ENCODE measurements at places on chromosomes 1 and 21.
A peak's percentile ranks its signal among the peaks of the same experiment; 100 is the strongest.

- no peak for DNase-seq
Measured at GRCh38 chr1:111920221-111921024, 69.0 kb downstream of the KCND3 start.

DNA sequence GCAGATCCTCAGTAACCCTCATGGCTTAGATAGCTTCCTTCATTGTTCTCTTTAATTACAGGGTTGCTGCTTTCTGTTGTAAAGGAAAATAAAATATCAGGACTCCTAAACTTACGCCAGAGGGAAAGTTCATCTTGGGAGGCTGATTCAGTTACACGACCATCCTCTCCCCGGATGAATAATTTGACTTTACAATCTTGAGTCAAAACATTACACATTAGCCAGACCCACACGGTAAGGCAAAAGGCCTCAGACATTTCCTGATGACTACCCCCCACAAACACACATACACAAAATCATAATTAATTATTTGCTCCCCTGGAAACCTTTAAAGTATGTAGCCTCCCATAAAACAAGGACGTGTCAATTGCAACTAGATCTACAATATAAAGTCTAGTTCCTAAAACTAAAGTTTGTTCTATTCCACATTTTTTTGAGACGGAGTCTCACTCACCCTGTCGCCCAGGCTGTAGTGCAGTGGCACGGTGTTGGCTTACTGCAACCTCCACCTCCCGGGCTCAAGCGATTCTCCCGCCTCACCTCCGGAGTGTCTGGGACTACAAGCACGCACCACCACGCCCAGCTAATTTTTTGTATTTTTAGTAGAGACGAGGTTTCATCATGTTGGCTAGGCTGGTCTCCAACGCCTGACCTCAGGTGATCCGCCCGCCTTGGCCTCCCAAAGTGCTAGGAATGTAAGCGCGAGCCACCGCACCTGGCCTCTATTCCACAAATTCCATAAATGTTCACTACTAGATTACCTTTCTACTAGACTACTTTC lies 830 bp upstream of the PRDX1 start:
- DNase-seq = no peak

DNA sequence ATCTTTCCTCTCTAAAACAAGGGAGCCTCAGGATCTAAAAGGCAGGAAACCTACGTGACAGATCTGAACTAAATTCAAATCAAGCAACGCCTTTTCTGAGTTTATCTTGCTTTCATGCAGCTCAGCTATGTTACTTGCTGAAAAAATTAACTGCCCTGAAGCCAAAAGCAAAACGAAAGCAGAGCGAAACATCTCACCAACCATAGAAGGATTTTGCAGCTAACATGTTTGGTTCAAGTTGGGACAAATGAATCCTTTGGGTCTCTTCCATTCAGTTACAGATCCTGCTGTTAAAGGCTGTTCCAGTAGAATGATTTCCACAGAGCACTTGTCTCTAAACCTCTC lies 482 bp downstream of the SLC2A5 start:
- no peak for DNase-seq

DNA sequence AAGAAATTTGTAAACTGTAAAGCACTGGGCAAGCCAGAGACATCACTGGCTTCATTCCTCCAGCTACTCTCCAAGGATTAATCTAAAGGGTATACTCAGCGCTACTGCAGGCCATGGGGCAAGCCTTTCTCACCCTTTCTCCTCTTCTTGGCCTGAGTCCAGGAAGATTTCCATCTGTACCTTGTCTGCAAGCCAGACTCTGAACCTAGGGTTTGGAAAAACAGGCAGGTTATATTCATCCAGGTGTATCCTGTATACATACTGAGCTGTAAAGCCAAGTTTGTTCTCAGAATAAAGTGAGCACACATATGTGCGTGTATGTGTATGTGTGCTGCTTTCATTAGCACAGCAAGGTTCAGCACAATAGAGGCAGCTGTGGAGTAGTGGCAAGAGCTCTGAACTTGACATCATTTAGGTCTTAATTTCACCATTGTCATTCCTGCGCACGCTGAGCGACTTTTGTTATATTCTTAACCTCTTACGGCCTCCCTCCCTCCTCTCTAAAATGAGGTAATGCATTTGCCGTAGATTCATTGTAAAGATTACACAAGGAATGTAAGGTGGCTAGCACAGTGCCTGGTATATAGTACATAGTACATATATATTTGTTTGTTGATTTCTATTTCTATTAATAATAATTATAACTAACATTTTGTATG lies 128.1 kb upstream of the JUN start:
- DNase-seq = no peak

DNA sequence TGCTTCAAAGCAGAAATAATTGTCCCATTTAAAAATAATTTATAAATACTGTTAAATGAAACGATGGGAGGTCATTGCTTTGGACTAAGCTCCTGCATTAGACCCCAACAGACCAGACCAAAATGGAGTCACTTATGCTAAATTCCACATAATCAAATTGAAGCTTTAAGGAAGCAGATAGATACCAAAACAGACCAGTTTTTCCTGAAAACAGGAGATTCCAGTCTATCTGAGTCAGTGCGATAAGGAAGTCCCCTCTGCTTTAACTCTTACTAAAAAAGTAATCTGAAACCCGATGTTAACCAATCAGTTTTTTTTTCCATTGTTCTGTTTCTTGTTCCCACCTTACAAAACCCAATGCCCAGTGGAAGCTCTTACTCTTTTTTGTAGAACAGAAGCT lies 16.2 kb upstream of the DNASE2B start:
- no peak for DNase-seq

GRCh38 chr1:90964444-90965035 lies 57.3 kb downstream of the ZNF644 start:
- no peak for DNase-seq

DNA sequence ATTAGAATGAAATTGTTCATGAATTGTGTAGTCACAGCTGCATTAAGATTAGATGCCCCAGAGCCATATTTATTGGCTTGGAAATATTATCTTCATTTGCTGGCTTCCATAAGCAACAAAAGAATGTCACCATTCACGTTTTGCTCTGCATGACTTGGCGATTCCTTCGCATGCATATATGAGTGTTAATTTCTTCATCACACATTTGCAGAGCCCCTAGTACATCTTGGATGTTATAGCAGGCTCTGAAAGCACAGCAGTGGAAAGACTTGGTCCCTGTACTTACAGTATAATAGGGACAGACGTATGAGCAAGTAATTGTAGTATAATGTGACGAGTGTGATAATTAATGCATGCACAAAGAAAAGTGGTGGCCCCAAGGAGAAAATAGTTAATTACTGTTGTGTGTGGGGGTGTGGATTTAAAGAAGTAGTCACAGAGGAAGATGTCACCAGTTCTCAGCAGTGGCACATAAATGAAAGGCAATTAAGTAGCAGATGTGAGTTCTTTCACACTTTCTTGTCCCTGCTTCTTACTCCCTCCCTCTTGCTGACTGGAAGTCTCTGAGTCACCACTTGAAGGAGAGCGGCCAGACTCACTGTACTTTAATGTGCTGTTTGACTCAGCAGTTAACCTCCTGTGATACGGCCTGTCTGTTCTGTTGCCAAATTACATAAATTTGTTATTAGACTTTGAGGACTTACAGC lies 21.0 kb downstream of the S100A10 start:
- DNase-seq = no peak

DNA sequence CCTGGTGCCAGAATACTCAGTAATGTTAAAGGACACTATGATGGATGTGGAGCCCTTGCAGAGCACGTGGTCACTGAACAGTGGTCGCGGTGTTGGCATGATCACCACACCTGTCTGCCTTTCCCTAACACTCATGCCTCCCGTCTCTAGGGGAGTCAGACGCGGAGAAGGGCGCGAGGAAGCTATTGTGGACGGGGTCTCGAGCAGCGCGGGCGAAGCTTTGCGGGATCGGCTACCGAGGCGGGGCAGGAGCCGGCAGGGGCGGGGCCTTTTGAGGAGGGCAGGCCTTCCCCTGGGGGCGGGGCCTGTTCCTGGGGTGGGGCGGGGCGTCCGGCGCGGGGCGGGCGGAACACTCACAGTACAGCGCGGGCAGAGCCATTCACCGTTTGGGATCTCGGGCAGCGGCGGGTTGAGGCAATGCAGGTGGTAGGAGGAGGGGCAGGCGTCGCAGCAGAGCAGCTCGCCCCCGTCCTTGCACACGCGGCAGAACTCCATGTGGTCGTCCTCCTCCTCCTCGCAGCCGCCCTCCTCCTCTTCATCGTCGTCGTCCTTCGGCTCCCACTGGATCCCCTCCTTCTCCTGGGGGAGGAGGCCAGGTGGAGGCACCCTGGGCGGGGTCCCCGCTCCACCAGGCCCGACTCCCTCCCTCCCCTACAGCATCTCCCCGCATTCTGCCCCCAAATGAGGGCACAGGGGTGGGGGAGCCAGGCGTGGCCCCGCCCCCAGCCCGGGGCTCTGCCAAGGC lies 31.5 kb downstream of the CHD5 start:
- DNase-seq = no peak

- no peak for DNase-seq
Measured at GRCh38 chr1:237799762-237800474, 90.8 kb downstream of the ZP4 start.

DNA sequence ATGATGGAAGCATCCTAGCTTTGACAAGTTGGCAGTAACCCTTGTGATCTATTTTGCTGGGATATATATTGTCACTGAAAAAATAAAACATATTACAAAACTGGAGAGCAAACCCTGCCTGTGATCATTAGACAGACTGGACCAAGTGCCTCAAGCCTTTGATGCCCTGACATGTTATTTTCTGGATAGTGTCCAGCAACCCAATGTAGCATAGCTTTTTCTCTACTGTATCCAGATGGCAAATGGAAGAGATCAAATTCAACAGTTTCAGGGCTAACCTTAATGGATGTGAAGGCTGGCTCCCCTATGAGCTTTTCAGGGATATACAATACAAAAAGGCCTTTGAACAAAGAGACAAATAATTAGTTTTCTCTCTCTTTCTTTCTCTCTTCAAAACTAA lies 25.1 kb downstream of the WARS2 start:
- DNase-seq = no peak

DNA sequence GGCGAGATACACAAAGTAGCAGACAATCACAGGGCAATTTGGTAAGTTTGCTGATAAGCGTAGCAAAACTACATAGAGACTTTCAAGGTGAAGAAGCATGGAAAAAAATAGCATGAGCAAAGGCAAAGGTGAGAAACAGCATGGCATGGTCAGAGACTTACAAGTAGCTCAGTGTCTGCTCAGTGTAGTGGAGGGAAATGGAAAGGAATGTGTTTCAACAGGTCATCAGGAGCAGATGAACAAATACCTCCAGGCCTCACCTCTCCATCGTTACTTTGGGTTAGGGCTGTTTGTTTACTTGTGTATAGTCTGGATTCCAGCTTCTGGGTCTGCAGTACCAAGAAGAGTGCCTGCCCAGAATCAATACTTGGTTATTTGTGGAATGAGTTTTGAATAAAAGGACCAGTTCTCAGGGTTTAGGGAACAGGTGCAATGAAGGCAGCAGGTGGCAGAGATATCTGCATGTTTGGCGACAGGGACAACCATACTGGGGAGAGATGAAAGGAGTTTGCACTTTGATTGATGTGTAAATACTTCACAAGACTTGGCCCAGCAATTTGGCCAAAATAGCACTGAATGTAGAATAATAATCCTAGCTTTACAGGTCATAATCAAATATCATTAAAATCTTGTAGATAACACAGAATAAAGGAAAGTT lies 97.0 kb upstream of the FGGY start:
- no peak for DNase-seq

DNA sequence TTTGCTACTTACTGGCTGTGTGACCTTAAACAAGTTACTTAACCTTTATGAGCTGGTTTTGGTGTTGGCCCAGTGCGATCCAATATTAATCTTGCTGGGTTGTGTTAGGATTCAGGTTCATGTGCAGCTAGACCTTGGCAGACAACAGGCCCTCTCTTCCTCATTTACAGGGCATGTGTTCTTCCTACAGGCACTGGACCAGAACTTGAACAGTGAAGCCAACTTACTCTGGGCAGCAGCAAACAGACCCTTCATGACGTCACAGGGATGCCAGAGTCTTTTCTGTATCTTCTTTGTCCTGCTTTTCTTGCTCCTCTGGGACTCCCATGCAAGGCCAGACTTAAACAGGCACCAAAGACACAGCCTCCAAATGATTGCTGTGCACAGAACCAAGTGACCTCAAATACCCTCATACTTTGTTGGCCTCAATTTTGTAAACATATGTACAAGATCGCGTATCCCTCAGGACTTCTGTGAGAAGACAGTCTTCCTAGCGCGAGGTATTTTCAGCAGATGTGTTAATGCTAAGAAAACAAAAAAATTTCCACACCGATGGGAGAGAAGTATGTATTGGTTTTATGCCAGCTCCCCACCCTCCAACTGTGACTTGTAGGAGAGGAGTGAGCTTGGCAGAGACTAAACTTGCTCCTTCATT lies 73.7 kb downstream of the URB2 start:
- DNase-seq = no peak

- DNase-seq = no peak
Measured at GRCh38 chr1:115400891-115401290, 62.8 kb upstream of the NGF start.

- DNase-seq = no peak
Measured at GRCh38 chr1:195948123-195948895, 659.9 kb downstream of the KCNT2 start.

DNA sequence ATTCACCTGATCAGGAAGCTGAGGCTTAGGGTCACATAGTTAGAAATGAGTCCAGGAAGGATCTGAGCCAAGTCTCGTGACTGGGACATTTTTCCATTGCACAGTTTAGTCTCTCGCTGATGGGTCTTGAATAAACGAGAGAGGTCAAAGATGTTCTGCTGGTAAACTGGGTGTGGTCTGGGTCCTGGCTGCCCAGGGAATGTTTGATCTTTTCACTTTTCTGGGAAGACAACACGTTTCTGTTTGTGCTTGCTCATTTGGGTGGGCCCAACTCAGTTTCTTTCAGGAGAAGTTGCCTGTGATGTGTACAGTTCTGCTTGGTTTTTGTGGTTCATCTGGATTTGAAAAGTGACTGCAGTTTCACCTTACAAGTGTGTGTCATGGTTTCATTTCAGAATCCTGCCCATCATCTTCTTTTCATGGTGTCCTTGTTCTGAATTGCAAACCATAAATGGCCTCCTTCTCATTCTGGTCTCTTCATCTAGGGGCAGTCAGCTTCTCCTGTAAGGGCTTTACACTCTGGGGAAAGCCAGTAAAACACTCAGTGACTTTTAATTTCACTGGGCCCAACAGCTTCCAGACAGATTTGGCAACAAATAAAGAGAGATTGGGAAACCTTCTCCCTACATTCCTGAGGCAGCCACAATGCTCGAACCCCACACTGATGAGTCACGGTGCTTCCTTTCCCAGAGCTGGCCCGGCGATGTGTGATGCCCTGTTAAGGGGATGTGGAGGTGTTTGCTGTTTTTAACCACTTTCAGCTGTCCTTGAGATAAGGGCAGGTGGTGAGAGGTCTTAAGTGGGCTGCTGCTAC lies 7.2 kb upstream of the TACSTD2 start:
- no peak for DNase-seq

GRCh38 chr1:29394521-29395225 lies 158.4 kb downstream of the PTPRU start:
- DNase-seq = no peak

DNA sequence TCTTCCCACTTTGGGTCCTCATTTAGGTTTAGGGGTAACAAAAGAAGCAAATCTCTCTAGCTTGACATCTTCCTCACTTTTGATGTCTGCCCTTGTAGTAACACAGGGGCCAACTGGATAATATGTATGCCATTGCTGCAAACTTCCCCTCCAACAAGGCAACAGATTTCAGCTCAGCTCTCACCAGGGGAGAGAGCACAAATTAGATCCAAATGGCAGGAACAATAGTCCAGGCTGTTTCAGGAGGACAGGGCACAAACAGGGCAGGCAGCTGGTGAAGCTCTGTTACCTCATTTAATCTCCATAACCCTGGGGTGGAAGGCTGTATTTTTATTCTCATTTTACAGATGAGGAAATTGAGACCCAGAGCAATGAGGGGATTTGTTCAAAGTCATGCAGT lies 4.3 kb upstream of the PIK3R3 start:
- no peak for DNase-seq

GRCh38 chr1:40257688-40258444 lies at the start of gene ZMPSTE24:
TSS of gene ZMPSTE24 (plus strand) at chr1:40258236. CDS start at chr1:40258272, 36 bp downstream.
- DNase-seq = peak; percentile 86

All from esophagus squamous epithelium (tissue), 5 donors.